ENCODE measurements at places on chromosomes 4 and X. TPM values are rescaled to one million over a fixed set of nuclear protein-coding genes. Genes with fewer than 3 reads are reported as not detected.

SUPT20HL1 gene
- total RNA-seq = 1.6 TPM

MGST2 gene
- 43.8 TPM for total RNA-seq

PRR32 gene
- total RNA-seq = not detected

ADH1B gene
- total RNA-seq = 684 TPM

- no peaks in the 10 kb centered on the region for H3K4me1 ChIP-seq
- no peak overlapping the region for H3K27ac ChIP-seq
- H3K36me3 ChIP-seq = no peaks in the 10 kb centered on the region
- no peaks in the 10 kb centered on the region for H3K27me3 ChIP-seq
These were observed 154.9 kb downstream of the ATG4A start for GRCh38 chrX:108246304-108246954.

DNA sequence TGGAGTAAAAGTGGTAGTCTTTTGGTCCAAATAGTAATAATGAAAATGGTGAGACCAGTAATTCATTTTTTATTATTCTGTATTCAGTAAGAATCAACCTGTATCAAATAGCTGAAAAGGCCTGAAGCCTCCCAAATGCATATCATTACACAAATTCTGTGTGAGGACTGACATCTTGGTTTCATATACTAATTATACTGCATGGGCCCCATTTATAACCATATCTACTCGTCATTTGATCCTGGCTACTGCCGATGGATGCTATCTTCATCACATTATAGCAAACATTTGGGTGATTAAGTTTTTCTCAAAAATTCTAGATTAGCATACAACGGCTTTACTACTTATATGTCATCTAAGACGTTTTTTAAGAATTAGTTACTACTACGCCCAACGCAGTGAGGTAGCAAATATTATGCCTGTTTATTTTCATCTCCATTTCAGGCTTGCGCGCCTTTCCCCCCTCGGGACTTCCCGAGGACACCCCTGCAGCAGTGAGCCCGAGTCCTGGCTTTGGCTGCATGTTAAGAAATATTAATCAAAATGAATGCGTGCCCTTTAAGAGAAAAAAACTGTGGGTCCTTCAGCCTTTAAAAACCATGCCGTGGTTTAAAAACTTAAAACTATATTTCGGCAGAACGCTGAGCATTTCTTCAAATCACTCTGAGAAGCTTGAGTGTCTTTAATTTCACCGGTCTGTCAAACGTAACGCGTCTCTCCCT lies 814 bp upstream of the MMAA start:
- H3K27ac ChIP-seq = peak overlapping the region; percentile 95
- H3K27me3 ChIP-seq = no peaks in the 10 kb centered on the region
- no peak for DNase-seq
- H3K36me3 ChIP-seq = no peaks in the 10 kb centered on the region
- H3K4me3 ChIP-seq = peak overlapping the region; percentile 84

DNA sequence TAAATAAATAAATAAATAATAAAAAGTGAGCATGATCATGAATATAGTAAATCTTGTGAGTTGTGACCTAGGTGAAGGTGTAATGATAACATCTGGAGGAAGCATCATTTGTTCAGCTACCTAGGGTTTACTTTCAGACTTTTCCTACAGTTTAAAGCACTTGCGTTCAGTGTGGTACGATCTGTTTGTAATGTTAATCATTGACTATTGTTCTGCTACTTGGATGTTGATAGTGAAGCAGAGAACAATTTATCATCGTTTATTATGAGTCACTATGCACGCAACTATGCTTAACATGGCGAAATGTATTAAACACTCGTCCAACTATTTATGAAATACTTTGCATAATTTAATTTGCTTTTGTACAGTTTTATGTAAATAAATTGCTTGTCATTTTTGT lies 426.2 kb downstream of the PCDH7 start:
- H3K4me3 ChIP-seq = no peak overlapping the region
- H3K36me3 ChIP-seq = no peaks in the 10 kb centered on the region
- no peaks in the 10 kb centered on the region for H3K4me1 ChIP-seq
- H3K27ac ChIP-seq = no peak overlapping the region
- DNase-seq = no peak
- no peaks in the 10 kb centered on the region for H3K27me3 ChIP-seq

DNA sequence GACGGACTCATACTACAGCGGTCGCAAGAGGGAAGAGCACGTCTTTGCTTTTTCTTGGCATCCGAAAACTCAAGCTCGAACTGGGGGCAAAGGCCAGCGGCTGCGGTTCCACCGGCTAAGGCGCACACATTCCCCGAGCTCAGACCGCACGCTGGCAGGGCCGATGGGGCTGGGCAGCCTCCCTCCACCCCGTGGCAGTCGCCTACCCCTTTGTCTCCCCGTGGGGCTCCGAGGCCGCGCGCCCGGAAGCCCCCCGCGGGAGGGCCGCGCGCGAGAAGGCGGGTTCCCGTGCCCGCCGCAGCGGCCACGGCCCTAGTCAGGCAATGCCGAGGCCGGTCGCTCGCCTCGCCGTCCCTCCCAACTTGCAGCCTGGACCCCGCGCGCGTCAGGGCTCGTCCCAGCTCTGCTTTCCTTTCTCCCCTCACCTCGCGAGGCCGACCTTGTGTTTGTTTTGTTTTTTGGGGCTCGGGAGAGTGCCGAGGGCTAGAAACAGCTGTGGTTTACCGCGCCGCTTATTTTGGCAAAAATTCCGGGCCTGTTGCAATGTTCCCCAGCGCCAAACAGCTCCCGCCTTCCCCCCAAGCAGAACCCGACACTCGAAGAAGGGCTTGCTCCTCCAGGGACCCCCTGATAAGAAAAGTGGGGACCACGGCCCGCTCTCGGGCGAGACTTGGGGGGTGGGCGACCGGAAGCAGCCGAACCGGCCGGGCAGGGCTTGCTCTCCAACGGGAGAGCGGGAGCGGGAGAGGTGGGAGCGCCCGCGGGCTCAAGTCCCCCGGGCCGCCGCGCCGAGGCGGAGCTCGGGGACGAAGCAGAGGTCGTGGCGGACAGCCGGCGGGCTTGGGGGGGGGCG lies 561 bp upstream of the N4BP2 start:
- DNase-seq = peak; percentile 68
- H3K27ac ChIP-seq = peak overlapping the region; percentile 98
- no peaks in the 10 kb centered on the region for H3K36me3 ChIP-seq
- peaks cover 6% of the 10 kb centered on the region for H3K4me1 ChIP-seq
- peak overlapping the region; percentile 68 for H3K4me3 ChIP-seq
- H3K27me3 ChIP-seq = no peaks in the 10 kb centered on the region

GRCh38 chrX:375181-376036 lies 11.3 kb downstream of the PPP2R3B start:
- H3K4me3 ChIP-seq = no peak overlapping the region
- H3K27ac ChIP-seq = no peak overlapping the region
- DNase-seq = no peak
- H3K36me3 ChIP-seq = no peaks in the 10 kb centered on the region

DNA sequence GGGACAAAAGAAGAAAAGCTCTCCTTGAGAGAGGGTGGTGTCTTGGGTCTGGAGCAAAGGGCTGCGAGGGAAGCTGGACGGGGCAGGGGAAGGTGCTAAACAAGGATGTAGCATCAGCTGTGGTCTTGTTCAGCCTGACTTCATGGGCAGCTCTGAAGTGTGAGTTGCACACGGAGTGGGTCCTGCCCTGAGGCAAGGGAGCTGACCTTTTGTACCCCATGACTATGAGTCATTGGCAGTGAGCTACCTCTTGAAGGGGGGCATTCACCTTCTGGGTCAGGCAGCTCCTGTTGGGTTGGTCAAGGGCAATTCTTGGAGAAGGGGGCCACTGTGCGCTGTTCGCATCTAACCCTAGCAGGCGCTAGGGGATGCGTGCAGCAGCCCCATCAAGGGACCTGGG lies 151.8 kb downstream of the SMIM20 start:
- H3K27me3 ChIP-seq = no peaks in the 10 kb centered on the region
- no peaks in the 10 kb centered on the region for H3K36me3 ChIP-seq
- no peaks in the 10 kb centered on the region for H3K4me1 ChIP-seq
- no peak overlapping the region for H3K27ac ChIP-seq

DNA sequence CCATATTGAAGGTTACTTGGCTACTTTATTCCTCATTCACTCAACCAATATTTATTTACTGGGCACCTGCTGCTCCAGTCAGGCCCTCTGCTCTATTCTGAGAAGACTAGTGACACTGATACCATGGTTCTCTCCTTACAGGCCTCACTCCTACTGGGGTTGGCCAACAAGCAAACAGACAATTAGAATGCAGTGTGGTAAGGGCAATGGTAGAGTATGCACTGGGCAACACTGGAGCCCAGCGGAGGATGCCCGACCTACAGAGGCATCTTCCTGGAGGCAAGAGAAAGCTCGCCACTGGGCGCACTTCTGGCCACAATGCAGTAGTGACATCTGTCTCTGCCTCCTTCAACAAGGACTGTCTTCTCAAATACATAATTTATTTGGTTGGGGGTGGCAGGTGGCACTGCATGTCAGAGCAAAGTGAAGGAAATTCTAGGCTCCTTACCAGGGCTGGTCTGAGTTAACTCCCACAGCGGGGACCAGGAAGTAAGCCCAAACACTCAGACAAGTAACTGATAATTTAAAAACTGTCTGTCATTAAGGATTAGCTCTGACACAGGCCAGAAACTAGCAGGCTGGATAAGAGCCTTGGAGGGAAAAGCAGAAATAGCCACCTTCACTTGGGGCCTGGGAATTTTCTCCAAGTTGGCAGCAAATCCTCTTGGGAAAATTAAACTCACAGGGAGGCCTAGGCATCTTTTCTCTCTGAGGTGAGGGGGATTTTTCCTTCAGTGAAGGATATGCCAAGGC lies 150.7 kb upstream of the EOLA2 start:
- H3K36me3 ChIP-seq = no peaks in the 10 kb centered on the region
- no peak overlapping the region for H3K27ac ChIP-seq
- no peak overlapping the region for H3K4me3 ChIP-seq
- no peaks in the 10 kb centered on the region for H3K27me3 ChIP-seq

DNA sequence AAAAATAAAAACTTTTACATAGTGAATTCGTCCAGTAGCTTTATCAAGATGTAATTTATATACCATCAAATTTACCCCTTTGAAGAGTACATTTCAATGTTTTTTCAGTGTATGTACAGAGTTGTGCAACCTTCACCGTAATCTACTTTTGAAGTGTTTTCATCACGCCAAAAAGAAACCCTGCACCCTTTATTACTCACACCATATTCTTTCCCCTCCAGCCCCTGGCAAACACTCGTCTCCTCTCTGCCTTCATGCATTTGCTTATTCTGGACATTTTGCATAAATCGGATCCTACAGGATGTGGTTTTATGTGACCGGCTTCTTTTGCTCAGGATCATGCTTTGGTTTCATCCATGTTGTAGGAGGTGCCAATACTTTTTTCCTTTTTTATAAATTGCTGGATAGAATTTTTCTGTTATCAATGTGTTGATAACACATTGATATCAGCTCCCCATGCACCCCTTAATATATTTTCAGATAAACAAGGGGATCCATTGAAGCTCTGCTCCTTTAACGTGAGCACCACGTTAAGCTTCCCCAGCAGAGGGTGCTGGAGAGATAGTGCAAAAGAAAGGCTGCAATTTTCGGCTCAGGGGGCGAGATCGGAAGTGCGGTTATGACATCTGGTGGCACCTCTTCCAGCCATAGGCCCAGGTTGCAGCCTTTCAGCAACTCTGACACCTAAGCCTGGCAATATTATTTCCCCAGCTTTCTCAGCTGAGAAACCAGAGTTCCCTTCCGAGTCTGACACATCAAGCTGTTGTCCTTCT lies 100.1 kb upstream of the VCX3B start:
- no peaks in the 10 kb centered on the region for H3K27me3 ChIP-seq
- H3K4me1 ChIP-seq = no peaks in the 10 kb centered on the region
- no peak overlapping the region for H3K27ac ChIP-seq
- no peak for DNase-seq
- H3K36me3 ChIP-seq = no peaks in the 10 kb centered on the region

- no peak overlapping the region for H3K4me3 ChIP-seq
- H3K36me3 ChIP-seq = no peaks in the 10 kb centered on the region
- H3K4me1 ChIP-seq = no peaks in the 10 kb centered on the region
- no peak for DNase-seq
- no peak overlapping the region for H3K27ac ChIP-seq
These were observed 49.2 kb upstream of the ELOVL6 start for GRCh38 chr4:110247591-110247990.
